ENCODE measurements at places on chromosomes 6 and 20.
A peak's percentile ranks its signal among the peaks of the same experiment; 100 is the strongest.

DNA sequence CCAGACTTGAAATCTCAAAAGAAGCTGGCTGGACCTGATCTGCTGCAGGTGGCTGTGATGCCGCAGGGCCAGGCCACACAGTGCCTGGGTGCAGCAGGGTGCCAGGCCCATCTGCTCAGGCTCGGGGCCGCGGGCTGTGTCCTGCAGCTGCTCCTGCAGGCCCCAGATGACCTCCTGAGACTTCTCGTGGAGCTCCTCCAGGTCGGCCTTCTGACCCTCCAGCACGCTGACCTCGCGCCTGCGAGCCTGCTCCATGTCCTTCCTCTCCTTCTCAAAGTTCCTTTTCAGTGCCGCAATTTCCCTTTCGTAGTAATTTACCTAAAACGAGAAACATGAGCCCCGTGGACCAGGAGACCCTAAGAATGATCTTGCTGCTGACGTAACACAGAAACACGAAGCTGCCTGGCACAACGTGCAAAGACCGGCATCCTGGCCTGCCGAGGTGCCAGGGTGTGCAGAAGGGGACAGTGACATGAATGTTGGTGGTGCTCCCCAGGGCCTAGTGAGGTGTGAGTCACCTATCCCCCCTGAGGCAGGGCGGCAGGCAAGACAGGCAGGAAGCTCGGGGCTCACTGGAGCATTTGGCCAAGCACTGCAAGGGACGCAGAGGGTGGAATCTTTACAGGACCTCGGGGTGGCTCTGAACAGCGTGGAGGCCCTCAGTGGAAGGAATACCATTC, 71.6 kb downstream of the GINS1 start:
- DNase-seq, result no peak

DNA sequence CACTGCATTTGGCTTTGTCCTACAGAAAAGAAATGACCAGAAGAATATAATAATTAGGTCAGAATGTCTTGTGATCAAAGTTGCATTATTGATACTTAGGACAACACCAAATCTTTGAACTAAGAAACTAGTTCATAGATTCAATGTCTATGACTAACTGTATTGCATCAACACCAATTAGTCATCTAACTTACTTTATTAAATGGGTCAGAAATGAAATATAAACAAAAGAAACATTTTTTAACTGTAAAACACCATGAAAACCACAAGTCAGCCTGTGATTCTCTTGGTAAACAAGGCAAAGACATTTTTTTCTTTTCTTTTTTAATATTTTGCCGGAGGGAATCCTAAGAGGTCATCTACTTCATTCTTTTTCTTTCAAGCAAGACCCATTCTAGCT, 114.1 kb upstream of the HDDC2 start:
- no peak for DNase-seq

GRCh38 chr6:33289784-33290315, 449 bp downstream of the PFDN6 start:
- no peak for DNase-seq

DNA sequence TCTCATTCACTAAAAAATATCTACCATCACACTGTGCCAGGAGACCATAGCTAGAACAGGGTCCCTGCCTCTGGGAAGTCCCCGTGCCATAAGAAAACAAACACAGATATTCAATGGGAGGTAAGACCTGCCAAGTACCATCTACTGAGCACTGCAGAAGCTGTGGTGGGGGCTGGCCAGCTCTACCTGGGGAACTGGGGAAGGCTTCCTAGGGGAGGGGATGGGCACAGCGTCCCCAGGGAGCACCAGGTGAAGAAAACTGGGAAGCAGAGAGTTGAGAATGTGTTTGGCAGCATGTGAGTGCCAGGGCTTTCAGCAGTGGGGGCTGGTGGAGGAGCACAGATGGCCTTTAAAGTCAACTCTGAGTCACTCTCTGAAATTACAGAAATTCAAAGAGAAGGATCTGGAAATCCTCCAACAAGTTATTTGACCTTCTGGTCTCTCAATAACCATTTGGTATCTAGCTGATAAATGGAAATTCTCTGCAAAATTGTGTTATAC, 85.2 kb downstream of the SHLD1 start:
- DNase-seq, result no peak

GRCh38 chr6:34310817-34311216, 62.0 kb upstream of the SMIM29 start:
- no peak for DNase-seq

GRCh38 chr20:41074441-41074840, 45.8 kb downstream of the TOP1 start:
- no peak for DNase-seq

GRCh38 chr20:22268675-22269074, 315.7 kb downstream of the FOXA2 start:
- DNase-seq, result no peak

- DNase-seq, result no peak
Observed at GRCh38 chr20:36330091-36330490, 24.0 kb downstream of the DLGAP4 start.

GRCh38 chr6:165663377-165663735, 315 bp upstream of the PDE10A start:
- no peak for DNase-seq

GRCh38 chr20:33771938-33772337, 39.2 kb upstream of the CHMP4B start:
- no peak for DNase-seq

GRCh38 chr6:168029459-168030217, 32.2 kb downstream of the KIF25 start:
- no peak for DNase-seq

DNA sequence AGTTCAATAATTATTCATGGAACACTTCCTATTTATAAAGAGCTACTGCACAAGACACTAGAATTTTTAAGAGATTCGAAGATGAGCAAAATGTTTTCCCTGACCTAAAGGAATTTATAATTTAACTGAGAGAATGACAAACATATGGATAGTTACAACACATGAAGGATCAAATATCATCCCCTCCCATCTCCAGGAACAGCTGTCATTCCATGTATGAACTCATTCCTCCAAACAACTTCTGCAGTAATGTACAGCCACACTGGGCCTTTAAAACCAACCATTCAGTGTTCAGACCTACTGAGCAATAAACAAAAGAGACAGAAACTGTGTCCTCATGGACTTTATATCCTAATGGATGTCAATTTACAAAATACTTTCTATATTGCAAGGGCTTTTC, 87.8 kb downstream of the KIF16B start:
- DNase-seq, result no peak

GRCh38 chr20:40954521-40955165, 74.0 kb upstream of the TOP1 start:
- DNase-seq, result no peak

- no peak for DNase-seq
Observed at GRCh38 chr6:45537539-45537938, 159.8 kb upstream of the SUPT3H start.

DNA sequence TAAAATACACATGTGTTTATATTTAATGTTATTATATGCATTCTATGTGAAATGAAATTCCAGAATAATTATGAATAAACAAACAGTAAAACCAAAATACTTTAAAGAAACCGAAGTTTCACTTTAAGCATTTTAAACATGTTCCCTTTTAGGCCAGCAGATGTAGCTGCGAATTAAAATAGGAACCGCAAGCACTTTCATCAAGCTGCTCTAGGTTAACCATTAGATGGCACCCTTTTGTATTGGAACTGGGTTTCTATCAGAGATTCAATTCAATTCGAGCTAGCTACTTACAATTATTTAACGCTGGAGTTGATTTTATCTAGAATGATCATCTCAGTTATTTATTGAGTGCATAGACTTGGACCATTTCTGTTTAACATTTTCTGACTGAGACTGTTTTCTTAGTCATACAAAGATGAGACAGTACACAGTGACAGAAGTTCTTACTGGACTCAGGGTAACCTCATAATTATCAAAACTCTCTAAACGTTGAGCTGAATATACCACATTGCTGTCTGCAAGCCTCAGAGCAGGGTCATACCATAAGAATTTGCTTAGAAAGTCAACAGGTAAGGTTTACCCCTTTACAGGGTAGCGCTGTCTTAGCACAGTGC, 8.5 kb downstream of the TMEM242 start:
- peak; percentile 37 for DNase-seq

DNA sequence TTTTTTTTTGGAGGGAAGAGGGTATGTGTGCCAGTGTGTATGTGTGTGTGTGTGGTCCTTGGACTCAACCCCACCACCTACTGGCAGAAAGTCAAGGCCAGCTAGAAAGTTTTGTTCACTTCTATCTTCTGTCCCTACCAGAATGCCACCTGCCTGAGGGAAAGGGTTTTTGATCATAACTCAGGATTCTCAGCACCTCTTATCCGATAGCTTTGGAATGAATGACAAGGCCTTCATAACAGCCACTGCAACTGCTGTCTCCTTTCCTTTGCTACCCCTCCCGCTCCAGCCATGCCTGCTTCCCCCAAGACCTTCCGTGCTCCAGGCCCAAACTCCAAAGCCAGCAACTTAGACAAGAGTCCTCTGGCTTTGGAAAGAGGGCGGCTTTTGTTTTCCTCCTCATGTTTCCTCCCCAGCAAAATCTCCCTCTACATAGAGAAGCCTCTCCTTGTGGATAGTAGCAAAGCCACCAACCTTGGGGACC, 18.7 kb downstream of the BTN3A1 start:
- DNase-seq, result no peak

- no peak for DNase-seq
Observed at GRCh38 chr6:83708970-83709747, at the start of gene SNAP91. Gene SNAP91, minus strand, starts transcription at chr6:83709101. Its CDS starts 1,174 bp downstream, at chr6:83707927.

DNA sequence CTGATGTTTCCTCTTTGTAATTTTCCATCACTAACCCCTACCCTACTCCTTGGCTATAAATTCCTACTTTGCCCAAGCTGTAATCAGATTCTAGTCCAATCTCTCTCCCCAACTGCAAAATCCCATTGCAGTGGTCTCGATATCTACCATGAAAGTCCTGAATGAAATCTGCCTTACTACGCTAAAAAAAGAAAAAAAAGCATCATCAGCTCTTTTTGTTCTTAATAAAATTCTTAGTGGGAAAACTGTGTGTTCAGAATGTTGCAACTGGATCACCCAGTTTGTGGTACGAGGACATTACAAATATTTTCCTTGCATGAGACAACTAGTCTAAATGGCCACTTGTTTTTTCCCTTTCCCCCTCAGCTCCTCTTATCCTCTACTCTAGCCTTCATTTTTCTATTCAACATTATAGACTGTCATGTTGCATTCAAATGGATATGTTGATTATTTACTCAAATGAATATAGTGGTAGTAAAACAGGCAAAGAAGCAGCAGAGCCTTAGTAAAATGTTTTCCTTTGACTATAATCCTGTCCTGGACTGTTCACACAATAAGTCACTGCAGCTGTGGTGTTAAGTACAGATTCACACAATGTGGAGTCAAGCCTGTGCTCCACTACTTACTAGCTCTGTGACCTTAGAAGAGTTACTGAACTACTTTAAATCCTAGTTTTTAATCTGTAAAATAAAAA, 527.1 kb upstream of the MARCKS start:
- DNase-seq, result no peak

DNA sequence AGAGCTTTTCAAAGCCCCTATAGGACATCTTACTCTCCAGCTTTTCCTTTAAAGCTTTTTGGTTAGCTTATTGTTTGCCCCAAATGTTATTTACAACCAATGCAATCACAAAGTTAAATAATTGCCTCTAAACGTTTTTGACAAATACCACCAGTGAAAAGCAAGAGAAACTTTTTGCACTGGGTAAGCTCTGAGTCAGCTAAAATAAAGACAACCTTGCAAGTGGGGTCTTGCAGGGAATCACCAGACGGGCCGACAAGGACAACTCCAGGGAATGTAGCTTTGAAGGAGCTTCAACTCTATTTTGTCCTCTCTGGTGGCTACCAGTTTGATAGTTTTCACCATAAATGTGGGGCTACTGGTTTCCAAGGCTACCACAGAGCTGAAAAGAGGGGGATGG, 14.7 kb upstream of the PSMF1 start:
- no peak for DNase-seq

DNA sequence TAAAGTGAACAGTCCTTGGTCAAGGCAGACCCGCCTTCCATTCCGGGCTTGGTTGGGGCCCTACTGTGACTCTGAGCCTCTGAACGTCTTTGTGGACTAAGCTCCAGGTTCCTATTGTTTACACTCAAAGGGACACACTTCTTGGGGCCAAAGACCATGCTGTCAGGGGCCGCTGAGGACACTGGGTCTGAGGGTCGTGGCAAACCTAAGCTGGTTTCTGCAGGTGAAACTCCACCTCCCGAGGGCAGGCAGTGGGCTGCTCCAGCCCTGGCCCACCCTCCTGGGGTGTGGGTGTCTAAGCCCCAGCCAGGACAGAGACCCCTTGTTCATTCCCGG, 43.1 kb downstream of the DSTN start:
- no peak for DNase-seq

- no peak for DNase-seq
Observed at GRCh38 chr6:20192625-20193024, 19.6 kb downstream of the MBOAT1 start.

DNA sequence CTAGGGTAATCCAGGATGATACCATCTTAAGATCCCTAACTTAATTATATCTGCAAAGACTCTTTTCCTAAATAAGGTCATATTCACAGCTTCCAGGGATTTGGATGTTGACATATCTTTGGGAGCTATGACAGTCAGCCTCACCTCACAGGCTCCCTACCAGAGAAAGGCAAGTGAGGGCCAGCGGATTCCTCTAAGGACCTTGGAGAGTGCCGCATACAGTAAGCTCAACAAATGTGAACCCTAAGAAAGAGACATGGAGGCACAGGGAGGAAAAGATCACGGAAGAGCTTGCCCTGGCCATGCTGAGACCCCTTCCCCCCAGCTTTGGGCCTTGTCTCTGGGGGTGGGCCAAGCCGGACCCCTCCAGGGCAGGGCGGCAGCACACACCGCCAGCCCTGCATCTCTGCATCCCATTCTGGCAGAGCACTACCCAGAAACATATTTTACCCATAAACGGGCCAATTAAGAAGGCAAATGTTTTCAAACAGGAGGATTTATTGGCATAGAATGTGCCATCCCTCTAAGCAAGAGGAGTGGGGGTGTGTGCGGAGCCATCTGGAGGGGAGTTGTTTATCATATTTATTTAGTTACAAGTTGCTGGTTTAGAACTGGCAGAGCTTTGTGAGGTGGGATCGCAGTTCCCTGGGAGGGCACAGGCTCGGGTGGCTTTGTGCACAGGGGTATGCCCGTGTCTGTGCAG, 55.4 kb downstream of the CHMP4B start:
- no peak for DNase-seq
